ENCODE measurements at places on chromosomes 5 and 9. TPM values are rescaled to one million over a fixed set of nuclear protein-coding genes. Genes with fewer than 3 reads are reported as not detected.
A peak's percentile ranks its signal among the peaks of the same experiment; 100 is the strongest.

DNA sequence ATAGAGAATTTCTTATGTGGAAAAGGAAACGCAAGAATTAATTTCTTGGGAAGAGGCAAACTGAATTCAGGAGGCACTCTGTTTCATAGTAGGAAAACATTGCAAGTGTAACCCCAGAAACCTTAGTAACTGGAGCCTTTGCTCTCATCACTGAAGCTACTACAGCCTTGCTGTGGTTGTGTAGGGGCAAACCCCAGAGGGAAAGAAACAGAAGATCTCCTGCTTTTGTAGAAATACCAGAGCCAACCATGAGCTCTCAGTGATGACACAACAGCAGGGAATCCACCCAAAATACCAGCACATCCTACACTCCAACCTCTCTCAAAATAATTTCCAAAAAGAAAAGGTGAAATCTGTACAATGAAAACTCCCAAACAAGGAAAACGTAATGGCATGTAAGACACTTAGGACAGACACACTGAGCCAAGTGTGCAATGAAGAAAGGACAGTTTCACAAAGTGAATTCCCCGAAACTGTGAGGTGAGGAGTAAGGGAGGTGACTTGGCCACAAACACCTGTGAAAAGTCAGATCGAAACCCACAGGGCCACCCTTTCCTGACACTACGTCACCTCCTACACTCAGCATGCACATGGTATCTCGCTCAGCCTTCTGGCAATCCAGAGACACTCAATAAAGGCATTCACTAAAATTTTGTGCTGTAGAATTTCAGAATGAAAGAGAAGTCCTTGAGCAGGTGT is 8.5 kb upstream of the ACSL6 start:
- peaks cover 51% of the 10 kb centered on the region for H3K4me1 ChIP-seq
- H3K27me3 ChIP-seq = peaks cover 48% of the 10 kb centered on the region
- no peaks in the 10 kb centered on the region for H3K36me3 ChIP-seq

- H3K4me1 ChIP-seq = no peaks in the 10 kb centered on the region
- no peak overlapping the region for H3K4me3 ChIP-seq
- no peaks in the 10 kb centered on the region for H3K36me3 ChIP-seq
- H3K27ac ChIP-seq = no peak overlapping the region
- no peak for DNase-seq
- no peaks in the 10 kb centered on the region for H3K27me3 ChIP-seq
Observed at GRCh38 chr9:102778746-102779145, 216.4 kb upstream of the CYLC2 start.

GRCh38 chr5:143124593-143124992 is 278.9 kb downstream of the NR3C1 start:
- H3K27me3 ChIP-seq = peaks cover 1% of the 10 kb centered on the region
- peaks cover 27% of the 10 kb centered on the region for H3K36me3 ChIP-seq
- H3K4me1 ChIP-seq = peaks cover 55% of the 10 kb centered on the region
- no peak for DNase-seq
- peak overlapping the region; percentile 32 for H3K27ac ChIP-seq

DNA sequence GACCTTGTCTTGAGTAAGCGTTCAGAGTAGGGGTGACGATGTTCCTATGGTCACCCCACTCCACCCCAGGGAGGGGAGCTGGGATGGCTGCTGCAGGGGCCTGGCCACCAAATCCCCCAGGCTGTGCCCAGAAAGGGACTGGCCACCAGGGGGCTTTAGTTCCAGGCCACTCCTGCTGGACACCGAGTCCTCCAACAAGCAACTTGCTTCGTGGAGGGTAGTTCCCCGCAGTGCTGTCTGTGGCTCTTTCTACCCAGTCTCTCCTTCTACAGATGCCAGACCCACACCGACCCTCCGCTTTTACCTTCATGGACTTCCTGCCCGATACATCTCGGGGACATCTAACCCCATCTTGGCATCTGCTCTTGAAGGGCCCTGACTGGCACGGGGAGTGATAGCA is 35.7 kb upstream of the GABRP start:
- peaks cover 9% of the 10 kb centered on the region for H3K27me3 ChIP-seq
- H3K4me1 ChIP-seq = no peaks in the 10 kb centered on the region
- no peak for DNase-seq
- no peaks in the 10 kb centered on the region for H3K36me3 ChIP-seq
- H3K27ac ChIP-seq = no peak overlapping the region

EIF4EBP3 gene
- total RNA-seq = 16.1 TPM

DNA sequence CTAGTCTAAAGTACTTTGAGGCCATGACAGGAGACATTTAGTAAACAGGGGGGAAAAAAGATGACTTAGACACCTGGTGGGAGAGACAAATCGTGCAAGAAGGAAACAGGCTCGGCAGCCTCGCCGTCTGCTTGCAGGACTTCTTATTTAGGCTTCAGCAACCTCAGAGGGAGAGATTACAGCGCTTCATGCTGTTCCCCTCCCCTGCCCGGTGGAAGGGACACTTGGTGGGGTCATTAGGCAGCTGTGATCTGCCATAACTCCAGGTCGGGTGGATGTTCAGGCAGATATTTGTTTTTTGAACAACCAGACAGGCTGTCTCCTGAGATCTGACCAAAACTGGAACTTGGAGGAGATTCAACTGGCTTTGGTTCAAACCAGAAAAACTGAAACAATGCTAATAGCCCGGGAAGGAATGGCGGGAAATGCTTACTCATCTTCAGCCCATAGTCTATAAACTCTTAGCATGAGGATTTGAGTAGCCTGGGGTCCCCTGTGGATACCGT is 38.1 kb upstream of the CD180 start:
- peaks cover 4% of the 10 kb centered on the region for H3K27me3 ChIP-seq
- no peaks in the 10 kb centered on the region for H3K36me3 ChIP-seq
- no peak overlapping the region for H3K27ac ChIP-seq
- H3K4me1 ChIP-seq = no peaks in the 10 kb centered on the region
- DNase-seq = no peak

All from activated T-helper 1 cell treated with anti-CD3 and anti-CD28 coated beads, Interleukin-12 subunit alpha, Interleukin-12 subunit beta, Interleukin-2, Interleukin-4 antibody, amounts not matched to agents 30 ng/mL and 10 ng/mL and 1 ng/mL, durations not matched to agents 14 hours and 24 hours and 36 hours (primary cell).